Left ventricle myocardium superior (tissue), 1 donor: ENCODE measurements at places on chromosomes 7 and 10.

GRCh38 chr10:121804460-121804859, 123.4 kb downstream of the ATE1 start:
- no peak for DNase-seq

- DNase-seq, result no peak
Measured at GRCh38 chr7:124459101-124460055, 306.2 kb downstream of the GPR37 start.

DNA sequence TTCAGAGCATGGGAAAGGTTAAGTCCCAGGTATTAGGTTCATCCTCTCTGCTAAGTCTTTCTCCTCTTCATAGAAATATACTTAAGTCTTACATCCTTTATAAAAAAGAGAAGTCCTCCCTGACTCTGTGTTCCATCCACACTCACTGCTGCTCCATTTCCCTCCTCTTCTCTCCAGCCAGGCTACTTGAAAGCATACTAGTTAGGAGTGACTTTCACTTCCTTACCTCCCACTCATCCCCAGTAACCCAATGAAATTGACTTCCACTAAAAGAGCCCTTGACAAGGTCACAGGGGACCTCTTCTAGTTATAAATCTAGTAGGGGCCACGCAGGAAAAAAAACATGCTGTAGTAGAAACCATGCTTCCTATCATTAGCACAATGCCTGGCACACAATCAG, 133.1 kb upstream of the AGK start:
- DNase-seq, result no peak

GRCh38 chr7:140673063-140673773, 473 bp downstream of the ADCK2 start:
- DNase-seq, result peak; percentile 69

DNA sequence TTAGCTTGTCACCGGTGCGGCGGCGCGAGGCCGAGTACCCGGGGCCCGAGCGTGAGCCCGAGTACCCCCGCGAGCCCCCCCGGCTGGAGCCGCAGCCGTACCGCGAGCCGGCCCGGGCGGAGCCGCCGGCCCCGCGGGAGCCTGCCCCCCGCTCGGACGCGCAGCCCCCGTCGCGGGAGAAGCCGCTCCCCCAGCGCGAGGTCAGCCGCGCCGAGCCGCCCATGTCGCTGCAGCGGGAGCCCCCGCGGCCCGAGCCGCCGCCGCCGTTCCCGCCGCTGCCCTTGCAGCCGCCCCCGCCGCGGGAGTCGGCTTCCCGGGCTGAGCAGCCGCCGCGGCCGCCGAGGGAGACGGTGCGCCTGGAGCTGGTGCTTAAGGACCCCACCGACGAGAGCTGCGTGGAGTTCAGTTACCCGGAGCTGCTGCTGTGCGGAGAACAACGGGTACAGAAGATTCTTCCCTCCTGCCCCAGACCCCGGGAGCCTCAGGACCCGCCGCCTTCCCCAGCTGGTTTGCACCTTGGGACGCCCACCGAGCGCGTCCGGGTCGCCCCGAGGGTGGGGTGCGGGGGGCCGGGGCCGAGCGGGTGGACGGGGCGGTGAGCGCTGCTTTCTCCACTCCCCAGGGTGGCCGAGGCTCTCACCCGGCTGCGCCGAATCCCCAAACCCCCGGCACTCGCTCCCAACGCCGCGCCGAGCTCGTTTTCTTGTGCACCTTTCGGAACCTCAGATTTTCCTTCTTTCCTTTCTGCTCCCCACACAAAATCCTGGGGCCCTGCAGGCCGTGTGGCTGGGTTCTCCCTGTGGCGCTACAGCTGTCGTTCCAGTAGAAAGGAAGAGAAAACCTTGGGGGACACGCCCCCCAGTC, 708 bp downstream of the UBN2 start:
- peak; percentile 58 for DNase-seq

GRCh38 chr7:98418636-98419315, 17.9 kb upstream of the BAIAP2L1 start:
- no peak for DNase-seq

DNA sequence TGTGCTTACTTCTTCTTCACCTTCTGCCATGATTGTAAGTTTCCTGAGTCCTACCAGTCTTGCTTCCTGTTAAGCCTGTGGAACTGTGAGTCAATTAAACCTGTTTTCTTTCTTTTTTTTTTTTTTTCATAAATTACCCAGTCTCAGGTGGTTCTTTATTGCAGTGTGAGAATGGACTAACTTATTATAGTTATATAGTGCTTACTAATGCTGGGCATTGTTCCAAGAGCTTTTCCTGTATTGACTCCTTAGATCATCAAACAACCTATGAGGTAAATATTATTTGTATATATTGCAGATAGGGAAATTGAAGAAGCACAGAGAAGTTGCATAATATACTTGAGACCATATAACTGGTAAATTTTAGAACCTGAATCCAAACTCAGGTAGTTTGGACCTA, 98.1 kb downstream of the MBL2 start:
- no peak for DNase-seq

- DNase-seq, result no peak
Measured at GRCh38 chr7:150666412-150666811, 19.1 kb upstream of the GIMAP2 start.

DNA sequence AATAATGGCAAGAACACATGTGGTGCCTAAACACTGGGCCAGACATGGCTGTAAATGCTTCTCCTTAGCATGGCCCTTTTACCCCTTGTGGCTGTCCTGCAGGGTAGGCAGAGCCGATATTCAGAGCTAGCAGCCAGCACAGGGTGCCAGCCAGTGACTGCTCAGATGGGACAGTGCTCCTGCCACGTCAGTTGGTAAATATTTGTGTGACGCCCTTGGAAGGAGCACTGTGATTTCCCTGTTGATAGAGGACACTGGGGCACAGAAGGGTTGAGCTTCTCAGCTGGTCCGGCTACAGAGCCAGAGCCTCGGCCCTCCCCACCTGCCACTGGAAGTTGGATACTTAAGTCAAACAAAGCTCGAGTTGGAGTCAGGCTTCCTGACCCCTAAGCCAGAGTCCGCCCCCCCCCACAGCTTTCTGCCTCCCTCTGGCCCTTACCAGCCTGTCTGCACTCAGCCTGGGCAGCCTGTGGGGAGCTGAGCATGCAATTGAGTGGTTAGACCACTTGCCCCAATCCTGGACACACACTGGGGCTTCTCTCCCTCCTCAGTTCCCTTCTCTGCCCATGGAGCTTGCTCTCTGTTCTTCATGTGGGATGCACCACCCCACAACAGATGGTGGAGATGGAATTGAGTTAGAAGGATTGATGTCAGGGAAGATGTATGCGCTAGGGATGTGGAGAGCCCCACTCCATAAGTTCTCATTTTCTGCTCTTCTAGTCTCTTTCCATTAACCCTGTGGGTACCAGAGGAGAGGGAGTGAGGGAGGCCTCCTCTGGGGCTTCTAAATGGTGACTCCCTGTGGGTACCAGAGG, 350.8 kb downstream of the PLXNA4 start:
- peak; percentile 52 for DNase-seq

DNA sequence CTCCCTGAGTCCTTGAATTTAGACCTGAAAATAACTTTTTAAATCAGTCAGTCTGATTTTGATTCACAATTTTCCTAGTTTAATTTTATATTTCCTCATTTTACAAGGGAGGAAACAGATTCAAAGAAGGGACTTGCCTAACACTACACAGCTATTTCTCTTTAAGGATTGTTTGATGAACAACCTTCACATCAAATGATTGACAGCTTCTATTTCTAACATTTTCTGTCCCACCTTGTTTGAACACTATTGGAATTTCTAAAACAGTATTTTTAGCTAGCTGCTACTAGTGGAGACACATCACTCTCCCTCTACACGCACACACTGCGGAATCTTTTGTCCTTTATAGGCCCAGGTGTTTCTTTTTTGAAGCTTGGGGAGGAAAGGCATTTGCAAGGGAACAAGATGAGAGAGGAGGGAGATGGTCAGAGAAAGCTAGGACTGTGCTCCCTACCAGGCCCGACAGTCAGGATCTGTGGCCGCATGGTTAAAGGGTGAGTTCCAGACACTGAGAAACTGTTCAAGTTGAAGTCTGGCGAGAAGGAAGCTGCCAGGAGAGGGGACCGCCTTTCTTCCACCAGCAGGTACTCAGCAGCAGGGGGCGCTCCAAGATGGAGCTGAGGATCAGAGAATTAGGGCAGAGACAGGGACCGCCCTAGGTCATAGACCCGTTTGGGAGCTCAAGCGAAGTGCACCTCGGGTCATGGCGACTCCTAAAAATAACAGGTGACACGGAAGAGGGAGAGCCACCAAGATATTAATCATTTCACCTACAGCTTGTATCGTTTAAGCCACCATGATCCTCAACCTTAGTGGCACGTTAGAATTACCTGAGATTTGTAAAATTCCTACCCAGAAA, 49.7 kb downstream of the DNAJC12 start:
- peak; percentile 76 for DNase-seq

- DNase-seq, result peak; percentile 44
Measured at GRCh38 chr7:143385891-143386781, 5.0 kb downstream of the ZYX start.

- DNase-seq, result no peak
Measured at GRCh38 chr7:12719981-12720865, 32.8 kb downstream of the ARL4A start.

DNA sequence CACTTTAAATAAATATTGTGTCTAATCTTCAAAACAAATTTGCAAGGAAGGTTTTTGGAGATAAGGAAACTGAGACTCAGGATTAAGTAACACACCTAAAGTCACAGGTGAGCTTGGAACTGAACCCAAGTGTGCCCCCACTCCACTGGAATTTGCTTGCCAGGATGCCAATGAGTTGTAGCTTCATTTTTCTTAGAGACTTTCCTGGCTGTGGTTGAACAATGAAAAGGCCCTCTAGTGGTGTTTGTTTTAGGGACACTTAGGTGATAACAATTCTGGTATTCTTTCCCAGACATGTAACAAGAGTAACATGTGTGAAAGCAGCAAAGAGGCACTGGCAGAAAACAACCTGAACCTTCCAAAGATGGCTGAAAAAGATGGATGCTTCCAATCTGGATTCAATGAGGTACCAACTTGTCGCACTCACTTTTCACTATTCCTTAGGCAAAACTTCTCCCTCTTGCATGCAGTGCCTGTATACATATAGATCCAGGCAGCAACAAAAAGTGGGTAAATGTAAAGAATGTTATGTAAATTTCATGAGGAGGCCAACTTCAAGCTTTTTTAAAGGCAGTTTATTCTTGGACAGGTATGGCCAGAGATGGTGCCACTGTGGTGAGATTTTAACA, 1.5 kb downstream of the IL6 start:
- no peak for DNase-seq

GRCh38 chr10:44874166-44874565, 37.0 kb upstream of the TMEM72 start:
- DNase-seq, result peak; percentile 60
